SW 1271 (cell line): ENCODE measurements at places on chromosomes 1 and 21.

DNA sequence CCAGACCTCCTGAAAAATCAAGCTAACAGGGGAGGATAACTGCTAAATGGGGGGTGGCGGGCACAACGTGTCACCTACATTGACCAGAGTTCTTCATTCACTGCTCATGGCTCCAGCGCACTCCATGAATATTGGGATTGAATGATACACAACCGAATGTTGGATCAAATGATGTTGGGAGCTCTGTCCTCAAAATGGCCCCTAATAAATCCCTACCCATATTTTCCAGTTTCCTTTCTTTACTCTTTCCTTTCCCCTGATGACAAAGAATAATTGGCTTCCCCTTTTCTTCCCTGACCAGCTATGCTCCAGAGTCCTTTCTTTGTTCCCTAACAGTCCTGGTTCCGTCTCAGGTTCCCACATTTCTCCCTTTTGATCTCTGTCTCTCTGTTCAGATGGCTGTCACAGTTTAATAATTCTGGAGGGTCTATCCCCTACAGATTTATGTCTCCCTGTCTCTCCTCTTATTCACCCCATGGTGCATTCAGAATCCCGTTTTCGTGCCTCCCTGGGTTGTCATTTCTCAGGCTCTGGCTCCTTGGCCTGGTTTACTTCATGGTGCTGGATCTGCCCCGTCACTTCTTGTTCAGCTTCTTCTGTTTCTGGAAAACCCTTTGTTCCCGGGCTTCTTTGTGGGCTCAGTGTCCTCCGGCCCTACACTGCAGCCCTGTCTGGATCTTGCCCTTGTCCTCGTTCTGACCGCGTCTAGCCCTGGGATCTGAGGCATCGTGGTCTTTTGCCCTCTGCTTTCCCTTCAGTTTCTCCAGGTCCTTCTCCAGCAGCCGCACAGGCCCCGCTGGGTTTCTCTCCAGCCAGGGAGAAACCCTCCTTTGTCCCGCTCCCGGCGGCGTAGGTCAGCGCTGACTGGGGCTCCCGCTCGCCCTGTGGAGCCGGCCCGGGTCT lies 78.3 kb downstream of the NDUFS5 start:
- no peak for DNase-seq

- DNase-seq = no peak
Measured at GRCh38 chr1:11151114-11151513, 38.0 kb upstream of the ANGPTL7 start.

GRCh38 chr1:981491-981954 lies 370 bp downstream of the PERM1 start:
- no peak for DNase-seq

DNA sequence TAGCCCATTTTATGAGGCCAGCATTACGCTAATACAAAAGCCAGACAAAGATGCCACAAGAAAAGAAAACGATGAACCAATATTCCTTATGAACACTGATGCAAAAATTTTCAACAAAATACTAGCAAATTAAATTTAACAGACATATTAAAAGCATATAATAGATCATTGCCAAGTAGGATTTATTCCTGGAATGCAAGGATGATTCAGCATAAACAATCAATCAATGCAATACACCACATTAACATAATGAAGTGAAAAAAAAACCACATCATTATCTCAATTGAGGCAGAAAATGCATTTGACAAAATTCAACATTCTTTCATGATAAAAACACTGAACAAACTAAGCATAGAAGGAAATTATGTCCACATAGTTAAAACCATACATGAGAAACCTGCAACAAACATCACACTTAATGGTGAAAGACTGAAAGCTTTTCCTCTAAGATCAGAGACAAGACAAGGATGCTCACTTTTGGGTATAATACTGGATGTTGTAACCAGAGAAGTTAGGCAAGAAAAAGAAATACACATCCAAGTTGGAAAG lies 22.9 kb upstream of the ATP1A1 start:
- no peak for DNase-seq

GRCh38 chr1:51578383-51579109 lies 38.3 kb upstream of the OSBPL9 start:
- DNase-seq = no peak

DNA sequence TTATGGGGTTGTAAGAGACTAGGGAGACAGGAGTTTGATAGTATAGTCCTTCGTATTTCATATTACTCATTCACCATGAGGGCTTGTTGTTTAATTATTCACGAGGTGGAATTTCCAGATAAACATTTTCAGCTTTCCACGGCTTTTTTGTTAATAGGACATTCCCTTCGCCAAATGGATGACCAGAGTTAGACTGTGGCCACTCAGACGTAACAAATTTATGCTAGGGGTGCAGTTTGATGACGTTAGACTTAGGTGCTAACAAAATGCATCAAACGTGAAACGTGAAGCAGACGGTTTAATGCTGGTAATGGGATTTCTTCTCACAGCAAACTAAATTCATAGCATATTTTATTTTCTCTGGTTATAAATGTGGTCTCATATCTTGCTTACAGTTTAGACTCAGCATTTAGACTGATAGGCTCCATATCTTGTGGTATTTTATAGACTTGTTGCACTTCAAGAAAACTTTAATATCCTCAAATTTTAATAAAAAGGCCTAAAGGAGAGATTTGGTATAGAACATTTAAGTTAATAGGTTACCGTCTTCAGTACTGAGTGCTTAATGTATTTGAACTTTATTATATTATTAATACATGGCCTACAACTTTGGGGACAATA lies 2.3 kb downstream of the DHX9 start:
- DNase-seq = no peak

- DNase-seq = no peak
Measured at GRCh38 chr1:231310391-231310934, 27.2 kb downstream of the EXOC8 start.

DNA sequence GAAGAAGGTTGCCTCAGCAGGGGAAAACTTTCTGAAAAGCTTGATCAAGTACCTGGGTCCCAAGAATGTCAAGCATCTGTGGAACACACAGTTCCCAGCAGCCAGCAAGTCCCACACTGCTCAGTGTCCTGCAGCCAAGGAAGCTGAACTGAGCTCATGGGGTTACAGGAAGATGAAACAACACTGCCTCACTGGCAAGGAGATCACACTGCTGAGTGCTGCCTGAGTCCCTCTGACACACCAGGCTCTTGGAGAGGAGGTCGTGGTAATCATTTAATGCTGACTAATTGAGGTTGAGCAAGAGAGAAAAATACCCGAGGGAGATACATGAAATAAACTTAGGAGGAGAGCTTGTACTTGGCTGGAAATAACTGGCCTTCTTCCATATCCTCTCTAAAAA lies 75.2 kb downstream of the MPZL1 start:
- DNase-seq = no peak

DNA sequence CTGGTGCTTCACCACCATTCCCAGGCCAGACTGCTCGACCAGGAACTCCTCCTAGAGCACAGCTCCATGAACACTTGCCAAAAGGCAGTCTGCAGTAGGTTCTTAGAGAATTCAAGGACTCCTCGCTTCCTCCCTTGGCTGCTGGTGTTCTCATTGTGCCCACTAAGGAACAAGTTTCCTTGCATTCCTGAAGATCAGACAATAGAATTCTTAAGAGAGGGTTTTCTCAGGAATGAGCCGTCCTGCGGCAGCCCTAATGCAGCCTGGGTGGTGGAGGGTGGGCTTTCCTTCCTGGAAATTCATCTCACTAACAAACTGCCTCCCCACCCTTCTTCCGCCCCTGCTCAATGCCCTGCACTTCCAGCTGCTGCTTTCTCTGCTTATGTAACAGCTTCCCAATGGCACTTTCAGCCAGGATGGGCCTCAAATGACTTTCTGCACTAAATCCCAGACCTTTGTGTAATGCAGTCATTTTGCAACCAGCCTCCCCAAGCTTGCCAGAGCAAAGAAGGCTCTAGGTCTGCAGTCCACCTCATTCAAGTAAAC lies 287.9 kb downstream of the PLPP3 start:
- DNase-seq = no peak

- no peak for DNase-seq
Measured at GRCh38 chr1:6329851-6330250, 63.7 kb downstream of the ACOT7 start.

DNA sequence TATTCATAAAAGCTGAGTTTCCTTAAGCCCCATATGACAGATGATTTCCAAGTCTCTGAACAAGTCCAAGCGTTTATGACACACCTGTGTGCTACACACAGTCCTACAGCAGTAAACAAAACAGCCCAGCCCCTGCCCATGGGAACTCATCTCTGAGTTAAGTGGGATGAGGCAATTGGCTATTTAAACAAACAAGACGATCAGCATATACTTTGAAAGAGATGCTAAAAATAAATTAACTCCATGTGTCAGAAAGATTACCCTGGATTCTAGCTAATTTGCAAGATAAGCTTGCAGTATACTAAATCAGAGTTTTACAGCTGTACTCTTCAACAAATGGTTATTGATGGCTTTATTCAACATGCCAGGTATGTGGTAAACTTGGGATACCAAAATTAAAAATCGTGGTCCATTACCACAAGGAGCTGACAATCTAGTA lies 7.0 kb downstream of the PSMG1 start:
- DNase-seq = no peak

DNA sequence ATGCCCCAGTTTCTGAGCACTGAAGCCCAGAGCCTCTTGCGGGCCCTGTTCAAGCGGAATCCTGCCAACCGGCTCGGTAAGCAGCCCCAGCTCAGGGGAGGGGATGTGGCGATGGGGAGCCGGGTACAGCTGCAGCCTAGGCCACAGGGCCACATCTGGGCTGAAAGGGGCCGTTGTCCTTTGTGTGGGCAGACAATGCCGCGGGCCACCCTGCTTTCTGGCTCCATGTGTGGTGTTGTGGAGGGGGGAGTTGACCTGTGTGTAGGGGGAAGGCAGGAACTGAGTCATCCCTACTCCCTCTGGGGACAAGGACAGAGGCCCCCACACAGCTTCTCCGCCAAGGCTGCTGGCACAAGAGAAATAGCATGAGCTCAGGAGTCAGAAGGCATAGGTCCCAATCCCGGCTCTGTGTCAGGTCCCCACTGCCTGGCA lies 26.0 kb downstream of the RPS6KA1 start:
- DNase-seq = no peak

GRCh38 chr1:5681654-5682053 lies 310.6 kb downstream of the NPHP4 start:
- DNase-seq = no peak

DNA sequence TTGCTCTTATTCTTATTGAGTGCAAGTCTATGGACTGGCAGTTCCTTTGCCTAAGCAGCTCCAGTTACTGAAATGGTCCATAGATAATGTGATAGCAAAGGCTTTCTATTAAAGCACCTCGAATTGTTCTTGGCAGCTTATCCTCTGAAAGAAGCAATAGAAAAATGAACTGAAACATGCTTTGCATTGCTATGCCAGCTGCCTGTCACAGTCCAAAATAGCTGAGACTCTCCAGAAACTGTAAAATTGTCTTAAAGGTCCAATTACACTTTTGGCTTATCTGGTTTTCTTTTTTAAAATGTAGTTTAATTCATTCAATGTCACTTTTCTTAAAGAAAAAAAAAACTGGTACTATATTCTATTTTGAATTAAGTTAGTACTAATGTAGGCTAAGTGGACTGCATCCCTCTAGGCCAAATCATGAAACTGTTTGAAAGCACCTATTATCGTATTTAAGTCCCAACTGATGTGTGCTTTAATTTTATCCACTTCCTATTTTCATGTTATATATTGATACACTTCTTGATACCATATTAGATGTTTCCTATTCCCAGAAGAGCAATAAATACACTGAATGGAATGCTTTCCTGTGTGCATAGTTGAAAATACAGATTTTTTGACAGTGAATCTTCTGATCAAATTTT lies 208.0 kb upstream of the DEPDC1 start:
- no peak for DNase-seq

DNA sequence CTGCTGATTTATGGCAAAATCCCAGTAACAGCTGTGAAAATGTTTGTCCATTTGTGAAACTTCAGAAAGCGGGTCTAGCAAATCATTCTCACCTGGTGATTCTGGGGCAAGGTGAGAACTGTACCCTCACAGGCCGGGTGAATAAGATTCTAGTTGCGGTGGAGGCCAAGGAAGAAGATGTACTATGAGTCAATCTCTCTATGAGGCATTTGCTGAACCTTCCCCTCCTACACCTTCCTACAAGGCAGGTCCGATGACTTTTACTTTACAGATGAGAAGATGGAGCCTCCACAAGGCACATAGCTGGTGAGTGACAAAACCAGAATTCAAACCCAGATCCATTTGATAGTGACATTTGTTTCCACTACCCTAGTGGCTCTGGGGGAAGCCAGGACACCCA lies 72.7 kb downstream of the BACH1 start:
- no peak for DNase-seq

- DNase-seq = no peak
Measured at GRCh38 chr1:15918962-15919715, 56.8 kb downstream of the ZBTB17 start.

DNA sequence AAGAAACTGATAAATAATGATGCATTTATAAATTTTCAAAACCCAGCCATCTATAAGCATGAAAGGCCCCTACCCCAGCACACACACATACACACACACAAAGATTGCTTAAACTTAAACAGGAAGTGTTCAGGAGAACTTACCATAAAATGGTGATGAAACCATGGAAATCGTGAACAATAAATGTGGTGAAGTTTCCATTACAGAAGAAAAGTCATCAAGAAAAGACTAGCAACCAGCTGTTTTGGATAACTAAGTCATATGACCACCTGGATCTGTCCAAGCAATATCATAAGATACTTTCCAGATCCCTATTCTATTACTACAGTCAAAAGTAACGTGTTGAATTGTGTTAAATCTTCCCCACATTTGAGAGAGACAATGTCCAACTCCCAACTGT lies 24.1 kb downstream of the RGS5 start:
- no peak for DNase-seq

- no peak for DNase-seq
Measured at GRCh38 chr1:55060133-55060999, 21.0 kb downstream of the PCSK9 start.

DNA sequence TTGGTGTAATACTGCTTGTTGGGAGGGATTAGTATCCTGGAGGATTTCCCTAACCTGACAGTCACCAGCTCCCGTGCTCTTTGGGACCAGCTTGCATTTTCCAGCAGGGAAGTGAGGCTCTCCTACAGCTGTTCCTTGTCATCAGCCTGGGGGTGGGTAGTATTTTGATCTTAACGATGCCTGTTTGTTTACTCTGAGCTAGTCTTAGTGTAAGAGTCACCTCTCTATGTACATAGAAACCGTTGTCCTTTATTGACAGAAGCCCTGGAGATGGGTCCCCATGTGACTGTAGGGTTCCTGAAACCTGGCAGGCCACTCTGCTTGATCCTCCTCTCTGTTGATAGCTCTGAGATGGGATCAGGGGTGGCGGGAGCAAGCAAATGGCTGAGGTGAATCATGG lies 58.0 kb downstream of the ACP6 start:
- no peak for DNase-seq

DNA sequence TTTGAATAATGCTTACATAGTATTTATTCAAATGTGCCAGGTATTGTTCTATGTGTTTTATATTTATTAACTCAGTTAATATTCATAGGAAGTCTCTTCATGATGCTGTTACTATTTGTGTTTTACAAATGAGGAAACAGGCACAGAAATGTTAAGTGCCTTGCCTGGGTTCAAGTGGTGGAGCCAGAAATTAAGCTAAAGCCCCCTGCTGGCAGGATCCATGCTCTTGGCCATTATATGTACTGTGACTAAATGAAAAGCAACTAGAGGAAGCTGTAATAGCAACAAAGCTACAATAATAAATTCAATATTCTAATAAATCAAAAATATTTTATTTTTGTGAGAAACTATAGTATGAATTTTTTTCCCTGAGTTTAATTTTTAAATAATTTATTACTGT lies 30.0 kb downstream of the IARS2 start:
- DNase-seq = no peak
